Muscle of leg (tissue), 16 donors: ENCODE measurements at places on chromosomes 6 and 20. TPM values are rescaled to one million over a fixed set of nuclear protein-coding genes. Genes with fewer than 3 reads are reported as not detected.

DNA sequence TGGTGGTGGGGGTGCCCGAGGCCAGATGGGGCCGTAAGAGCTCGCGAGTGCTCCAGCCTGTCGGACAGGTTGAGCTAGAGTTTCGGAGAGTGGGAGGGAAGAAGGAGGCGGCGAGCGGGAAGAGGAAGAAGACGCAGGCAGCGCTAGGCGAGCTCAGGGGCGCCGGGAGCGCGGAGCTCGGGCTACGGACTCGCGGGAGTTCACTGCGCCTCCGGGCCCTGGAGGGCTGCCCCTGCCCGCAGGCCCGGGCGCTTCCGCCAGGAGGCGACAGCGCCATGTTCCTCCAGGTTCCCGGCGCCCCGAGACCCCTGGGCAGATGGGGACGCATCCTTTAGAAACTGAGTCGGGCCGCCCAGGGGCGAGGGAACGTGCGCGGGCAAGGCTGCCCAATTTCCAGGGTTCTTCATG is 984 bp downstream of the TFAP2C start:
- H3K36me3 ChIP-seq: no peaks in the 10 kb centered on the region
- no peak overlapping the region for H3K27ac ChIP-seq
- peak; percentile 32 for DNase-seq
- H3K27me3 ChIP-seq: peaks cover 88% of the 10 kb centered on the region
- H3K4me1 ChIP-seq: peaks cover 37% of the 10 kb centered on the region
- H3K4me3 ChIP-seq: no peak overlapping the region

- H3K27me3 ChIP-seq: no peaks in the 10 kb centered on the region
- H3K4me3 ChIP-seq: no peak overlapping the region
- no peak for DNase-seq
- H3K4me1 ChIP-seq: peaks cover 12% of the 10 kb centered on the region
Measured at GRCh38 chr20:16580620-16581019, 7.4 kb upstream of the KIF16B start.

- no peaks in the 10 kb centered on the region for H3K4me1 ChIP-seq
- no peaks in the 10 kb centered on the region for H3K27me3 ChIP-seq
- H3K27ac ChIP-seq: no peak within 1 kb of the TSS
Measured at GRCh38 chr20:45629496-45630100, at the start of gene WFDC10A. Gene WFDC10A (plus strand): TSS chr20:45629739. CDS start chr20:45629814, 75 bp downstream.

The BPIFB4 gene
- 0.09 TPM for total RNA-seq

GRCh38 chr6:17640477-17640917 is 40.4 kb downstream of the FAM8A1 start:
- no peak for DNase-seq
- H3K36me3 ChIP-seq: peaks cover 35% of the 10 kb centered on the region
- no peaks in the 10 kb centered on the region for H3K4me1 ChIP-seq
- H3K27ac ChIP-seq: no peak overlapping the region

The FAM83C gene
- total RNA-seq: not detected

DNA sequence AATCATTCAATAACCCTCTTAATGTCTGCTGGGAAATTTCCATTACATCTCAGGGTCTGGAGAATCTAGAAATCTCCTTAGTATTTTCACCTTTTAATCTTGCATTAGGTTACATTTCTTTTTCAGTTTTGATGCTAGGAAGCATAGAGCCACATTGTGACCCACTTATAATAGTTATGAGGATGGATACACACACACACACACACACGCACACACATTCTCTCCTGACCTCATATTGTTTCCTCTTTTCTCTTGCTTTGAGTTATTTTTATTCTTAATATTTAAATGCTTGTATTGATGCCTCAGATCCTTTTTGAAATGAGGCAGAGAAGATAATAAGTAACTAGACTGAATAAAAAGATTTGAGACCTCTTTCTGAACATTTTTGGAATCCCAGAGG is 128.4 kb downstream of the KLHL32 start:
- peak; percentile 15 for DNase-seq
- no peaks in the 10 kb centered on the region for H3K36me3 ChIP-seq
- H3K4me3 ChIP-seq: no peak overlapping the region
- H3K27me3 ChIP-seq: no peaks in the 10 kb centered on the region
- H3K4me1 ChIP-seq: no peaks in the 10 kb centered on the region
- H3K27ac ChIP-seq: no peak overlapping the region

DNA sequence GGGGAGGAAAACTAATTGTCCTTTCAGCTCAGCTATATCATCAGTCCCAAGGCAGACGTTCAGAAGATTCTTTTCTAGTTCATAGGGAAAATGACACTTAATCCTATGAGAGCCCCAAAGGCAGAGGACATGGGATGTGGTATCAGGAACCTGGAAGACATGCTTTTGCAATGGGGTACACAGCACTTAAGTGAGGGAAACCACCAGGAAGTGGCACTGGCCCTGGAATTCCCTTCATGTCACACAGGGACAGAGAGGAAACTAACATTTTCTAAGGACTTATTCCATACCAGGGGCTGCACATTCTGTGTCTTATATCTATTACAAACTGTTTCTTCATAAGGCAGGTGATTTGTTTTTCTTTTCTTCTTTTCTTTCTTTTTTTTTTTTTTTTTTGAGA is 28.2 kb downstream of the VPS52 start:
- H3K36me3 ChIP-seq: no peaks in the 10 kb centered on the region
- no peak for DNase-seq
- H3K4me1 ChIP-seq: peaks cover 7% of the 10 kb centered on the region
- no peak overlapping the region for H3K27ac ChIP-seq

The SLC22A2 gene
- total RNA-seq: 0.04 TPM

DNA sequence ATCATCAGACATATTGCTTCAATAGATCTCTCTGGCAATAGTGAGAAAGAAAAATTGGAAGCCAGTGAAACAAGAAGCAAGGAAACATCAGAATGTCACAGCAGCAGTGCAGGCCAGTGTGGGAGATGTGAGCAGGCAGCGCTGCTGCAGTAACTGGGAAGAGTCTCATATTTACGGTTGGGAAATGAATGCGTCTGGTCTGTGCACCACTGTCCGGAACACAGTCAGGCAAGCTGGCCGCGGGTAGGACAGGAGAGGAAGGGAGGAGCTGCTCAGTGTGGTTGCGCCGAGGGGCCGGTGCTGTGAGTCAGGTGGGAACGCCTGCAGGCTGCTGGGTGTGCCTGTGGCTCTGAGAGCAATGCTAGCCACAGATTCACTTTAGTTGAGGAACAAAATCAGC is 6.4 kb upstream of the PSMG4 start:
- no peak overlapping the region for H3K27ac ChIP-seq
- no peak for DNase-seq
- H3K4me3 ChIP-seq: no peak overlapping the region

The GPR63 gene
- 2.6 TPM for total RNA-seq

DNA sequence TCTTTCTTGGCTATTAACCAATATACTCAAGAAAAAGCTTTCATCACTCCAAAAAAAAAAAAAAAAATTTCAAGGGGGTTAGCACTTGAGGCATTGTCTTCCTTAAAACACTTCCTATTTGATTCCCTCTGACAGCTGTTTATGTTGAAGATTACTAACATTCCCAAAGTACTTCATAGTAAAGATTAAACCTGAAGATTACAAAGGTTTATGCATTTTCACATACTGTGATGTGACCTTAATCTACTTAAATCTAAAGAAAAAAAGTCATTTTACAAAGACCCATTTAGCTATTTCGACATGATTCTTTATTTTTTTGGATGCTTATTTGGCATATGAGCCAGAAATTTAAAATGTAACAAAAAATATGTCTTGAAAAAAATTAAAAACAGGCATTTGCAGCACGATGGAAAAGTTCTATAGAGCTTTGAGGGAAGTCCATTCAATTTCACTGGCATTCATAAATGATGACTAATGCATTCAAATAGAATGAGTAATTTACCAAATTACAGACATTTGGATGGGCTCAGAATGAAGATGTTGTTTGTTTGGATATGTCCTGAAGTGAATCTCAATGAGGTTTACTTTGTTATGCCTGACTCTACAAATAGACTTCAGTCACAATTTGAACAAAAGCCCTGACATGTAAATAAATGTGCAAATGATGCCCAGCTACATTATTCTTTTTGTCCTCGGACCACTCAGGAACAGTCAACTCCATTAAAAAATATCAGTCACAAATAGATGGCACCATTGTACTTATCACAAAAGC is 674.6 kb upstream of the MARCKS start:
- H3K27ac ChIP-seq: peak overlapping the region; percentile 29
- no peaks in the 10 kb centered on the region for H3K36me3 ChIP-seq

The TRIM31 gene
- total RNA-seq: not detected

The ZSCAN23 gene
- 5.5 TPM for total RNA-seq

DNA sequence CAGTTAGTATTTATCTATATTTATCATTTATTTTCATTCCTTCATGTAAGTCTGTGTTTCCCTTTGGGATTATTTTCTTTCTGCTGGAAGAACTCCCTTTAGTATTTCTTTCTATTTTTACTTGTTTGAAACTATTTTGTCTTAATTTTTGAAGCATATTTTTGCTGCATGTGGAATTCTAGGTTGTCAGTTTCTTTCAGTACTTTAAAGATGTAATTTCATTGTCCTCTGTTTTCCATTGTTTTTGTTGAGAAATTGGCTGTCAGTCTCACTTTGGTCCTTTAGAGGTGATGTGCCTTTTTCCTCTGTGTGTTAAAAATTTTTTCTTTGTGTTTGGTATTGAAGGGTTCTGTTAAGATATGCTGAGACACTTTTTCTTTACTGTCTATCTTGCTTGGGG is 17.1 kb downstream of the RNF182 start:
- H3K4me3 ChIP-seq: no peak overlapping the region
- H3K27me3 ChIP-seq: no peaks in the 10 kb centered on the region
- H3K36me3 ChIP-seq: no peaks in the 10 kb centered on the region
- DNase-seq: no peak

The TBC1D7 gene
- total RNA-seq: 15.6 TPM

DNA sequence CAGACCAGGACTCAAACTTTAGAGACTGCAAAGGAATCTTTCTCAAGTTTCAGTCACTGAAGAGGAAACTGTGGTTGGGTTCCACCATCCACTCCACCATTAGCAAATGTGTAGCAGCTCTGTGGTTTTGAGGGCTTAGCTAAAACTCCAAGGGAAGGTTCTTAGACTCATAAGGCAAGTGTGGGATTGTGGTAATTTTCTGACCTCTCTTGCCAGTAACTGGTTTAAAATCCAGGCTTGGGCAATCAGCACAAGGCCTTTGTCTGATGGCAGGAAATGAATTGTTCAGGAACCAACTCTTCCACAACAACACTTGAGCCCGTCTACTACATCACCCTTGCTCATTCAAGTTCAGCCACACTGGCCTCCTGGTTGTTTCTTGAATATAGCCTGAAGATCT is 68.6 kb upstream of the FBXL4 start:
- no peak overlapping the region for H3K27ac ChIP-seq
- no peak for DNase-seq
- no peaks in the 10 kb centered on the region for H3K36me3 ChIP-seq

DNA sequence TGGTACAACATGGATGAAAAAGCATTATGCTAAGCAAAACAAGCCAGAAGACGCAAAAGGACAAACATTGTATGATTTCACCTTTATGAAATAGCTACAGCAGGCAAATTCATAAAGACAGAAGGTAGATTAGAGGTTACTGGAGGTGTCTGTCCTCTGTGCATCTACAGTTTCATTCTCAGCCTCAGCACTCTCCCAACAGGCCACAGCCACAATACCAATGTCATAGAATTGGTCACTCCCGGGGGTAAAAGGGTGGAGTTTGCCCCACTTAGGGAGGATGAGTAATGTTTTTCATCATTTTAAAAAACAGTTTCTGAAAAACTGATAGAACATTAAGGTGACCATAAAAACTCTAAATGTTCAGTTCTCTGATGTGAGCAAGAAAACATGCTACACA is 17.2 kb upstream of the TMX4 start:
- no peaks in the 10 kb centered on the region for H3K36me3 ChIP-seq
- no peak overlapping the region for H3K27ac ChIP-seq
- no peak overlapping the region for H3K4me3 ChIP-seq
- no peaks in the 10 kb centered on the region for H3K4me1 ChIP-seq
- H3K27me3 ChIP-seq: no peaks in the 10 kb centered on the region

The ANGPT4 gene
- 0.04 TPM for total RNA-seq

DNA sequence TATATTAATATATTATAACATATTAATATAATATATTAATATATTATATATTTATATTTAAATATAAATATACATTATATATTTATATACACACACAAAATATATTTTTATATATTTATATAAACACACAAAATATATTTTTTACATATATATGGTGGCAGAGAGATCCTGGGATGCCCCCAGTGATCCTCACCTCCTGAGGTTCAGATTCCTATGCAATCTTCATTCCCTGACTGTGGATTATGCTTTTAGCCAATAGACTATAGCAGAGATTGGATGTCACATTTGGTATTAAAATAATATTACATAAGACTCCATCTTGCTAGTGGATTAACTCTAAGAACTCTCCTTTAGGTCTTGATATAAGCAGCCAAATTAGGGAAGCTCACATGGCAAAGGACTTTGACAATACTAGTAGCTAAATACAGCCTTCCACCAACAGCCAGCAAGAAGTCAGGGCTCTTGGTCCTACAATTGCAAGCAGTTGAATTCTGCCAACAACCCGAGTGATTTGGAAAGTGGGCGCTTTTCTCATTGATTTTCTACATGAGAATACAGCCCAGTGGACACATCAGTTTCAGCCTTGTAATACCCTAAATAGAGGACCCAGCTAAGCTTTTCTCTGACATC is 681.0 kb downstream of the C6orf118 start:
- no peaks in the 10 kb centered on the region for H3K36me3 ChIP-seq
- H3K27ac ChIP-seq: no peak overlapping the region
- DNase-seq: no peak

- H3K27ac ChIP-seq: peak overlapping the region; percentile 4
- no peaks in the 10 kb centered on the region for H3K36me3 ChIP-seq
- H3K4me1 ChIP-seq: peaks cover 8% of the 10 kb centered on the region
- peak; percentile 47 for DNase-seq
- H3K27me3 ChIP-seq: no peaks in the 10 kb centered on the region
Measured at GRCh38 chr6:90294614-90294988, 2.0 kb downstream of the BACH2 start.

DNA sequence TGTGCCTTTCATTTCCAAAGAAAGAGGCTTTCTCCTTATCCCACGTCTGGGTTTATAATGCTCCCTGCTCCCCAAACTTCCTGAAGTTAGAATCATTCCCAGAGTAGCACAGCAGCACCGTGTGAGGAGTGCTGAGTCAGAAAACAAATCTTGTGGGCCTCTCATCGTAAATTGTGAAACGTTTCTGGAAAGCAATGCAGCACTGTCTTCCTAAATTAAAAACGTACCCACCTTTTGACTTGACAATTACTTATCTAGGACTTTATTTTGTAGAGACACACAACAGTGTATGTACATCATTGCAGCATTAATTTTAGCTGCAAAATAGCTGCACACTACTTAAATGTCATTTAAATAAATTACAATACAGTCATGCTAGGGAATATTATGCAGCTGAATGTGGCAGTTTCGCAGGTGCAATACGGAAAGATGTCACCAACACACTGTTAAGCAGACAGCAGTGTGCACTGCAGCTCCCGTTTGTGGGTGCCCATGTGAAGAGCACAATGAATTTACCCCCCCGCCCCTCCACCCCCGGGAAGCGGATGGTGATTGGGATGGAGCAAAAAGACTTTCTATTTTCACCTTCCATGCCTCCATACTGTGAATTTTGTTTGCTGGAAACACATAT is 30.8 kb downstream of the RRBP1 start:
- DNase-seq: no peak
- H3K27me3 ChIP-seq: no peaks in the 10 kb centered on the region
- peaks cover 58% of the 10 kb centered on the region for H3K4me1 ChIP-seq

- H3K27me3 ChIP-seq: no peaks in the 10 kb centered on the region
- no peak overlapping the region for H3K4me3 ChIP-seq
Measured at GRCh38 chr6:45727228-45727627, 288.4 kb downstream of the CLIC5 start.

The ME1 gene
- total RNA-seq: 1.9 TPM

GRCh38 chr6:119261944-119262284 is 87.6 kb downstream of the MAN1A1 start:
- DNase-seq: no peak
- no peaks in the 10 kb centered on the region for H3K27me3 ChIP-seq
- no peaks in the 10 kb centered on the region for H3K36me3 ChIP-seq
- no peaks in the 10 kb centered on the region for H3K4me1 ChIP-seq
- no peak overlapping the region for H3K4me3 ChIP-seq

The DNMT3B gene
- 2.9 TPM for total RNA-seq
